PC-3 (cell line): ENCODE measurements at places on chromosomes 6 and 20.

DNA sequence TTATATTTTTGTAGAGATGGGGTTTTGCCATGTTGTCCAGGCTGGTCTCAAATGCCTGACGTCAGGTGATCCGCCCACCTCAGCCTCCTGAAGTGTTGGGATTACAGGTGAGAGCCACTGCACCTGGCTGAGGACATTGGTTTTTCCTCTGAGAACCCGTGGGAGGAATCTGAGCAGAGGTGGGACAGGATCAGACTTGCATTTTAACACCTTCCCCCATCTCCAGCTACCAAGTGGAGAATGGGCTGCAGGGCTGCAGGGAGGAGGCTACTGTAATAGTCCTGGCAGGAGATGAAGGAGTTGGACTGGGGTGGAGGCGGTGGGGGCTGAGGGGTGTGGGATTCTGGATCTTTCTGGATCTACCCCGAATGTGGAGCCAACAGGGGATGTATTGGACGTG, 24.5 kb downstream of the FAM110A start:
- no peak overlapping the region for H3K27ac ChIP-seq
- H3K4me3 ChIP-seq, result no peak overlapping the region
- no peaks in the 10 kb centered on the region for H3K27me3 ChIP-seq
- DNase-seq, result no peak
- H3K36me3 ChIP-seq, result no peaks in the 10 kb centered on the region

- H3K36me3 ChIP-seq, result peaks cover 10% of the 10 kb centered on the region; the same call in 1 of the 2 replicates
- peak; percentile 9 for DNase-seq
- H3K27ac ChIP-seq, result no peak overlapping the region
- no peak overlapping the region for H3K4me3 ChIP-seq
- no peaks in the 10 kb centered on the region for H3K27me3 ChIP-seq
Observed at GRCh38 chr6:160071805-160072690, 49.6 kb upstream of the SLC22A1 start.

DNA sequence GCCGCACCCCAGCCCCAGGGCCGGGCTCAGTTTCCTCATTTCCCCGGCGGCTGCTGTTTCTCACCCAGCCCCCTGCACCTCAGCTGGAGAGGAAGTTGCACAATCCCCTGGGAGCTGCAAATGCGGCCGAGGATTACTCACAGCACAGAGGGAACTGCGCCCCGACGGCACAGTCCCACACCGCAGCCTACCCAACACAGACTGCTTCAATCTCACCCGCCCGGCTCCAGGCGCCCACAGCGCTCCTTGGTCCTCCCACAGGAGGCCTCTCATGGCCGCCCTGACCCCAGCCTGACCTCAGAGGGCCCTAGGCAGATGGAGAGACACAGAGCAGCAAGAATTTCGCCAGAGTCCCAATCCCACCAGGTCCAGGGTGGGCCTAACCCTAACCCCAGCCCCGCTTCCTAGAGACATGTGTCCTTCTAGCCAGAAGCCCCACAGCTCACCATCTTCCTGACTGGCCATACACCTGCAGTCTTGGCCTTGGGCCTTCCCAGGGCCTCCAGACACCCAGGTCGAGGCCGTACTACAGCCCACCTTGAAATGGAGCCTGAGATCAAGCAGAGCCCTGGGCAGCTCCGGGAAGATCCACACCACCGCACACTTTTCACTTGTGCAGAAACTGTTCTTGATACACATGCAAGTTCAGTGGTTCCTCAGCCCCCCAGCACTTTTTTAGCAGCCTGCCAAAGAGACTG, 11.7 kb downstream of the TFEB start:
- no peaks in the 10 kb centered on the region for H3K27me3 ChIP-seq
- H3K27ac ChIP-seq, result no peak overlapping the region
- H3K36me3 ChIP-seq, result no peaks in the 10 kb centered on the region
- peak; percentile 47 for DNase-seq
- no peak overlapping the region for H3K4me3 ChIP-seq

DNA sequence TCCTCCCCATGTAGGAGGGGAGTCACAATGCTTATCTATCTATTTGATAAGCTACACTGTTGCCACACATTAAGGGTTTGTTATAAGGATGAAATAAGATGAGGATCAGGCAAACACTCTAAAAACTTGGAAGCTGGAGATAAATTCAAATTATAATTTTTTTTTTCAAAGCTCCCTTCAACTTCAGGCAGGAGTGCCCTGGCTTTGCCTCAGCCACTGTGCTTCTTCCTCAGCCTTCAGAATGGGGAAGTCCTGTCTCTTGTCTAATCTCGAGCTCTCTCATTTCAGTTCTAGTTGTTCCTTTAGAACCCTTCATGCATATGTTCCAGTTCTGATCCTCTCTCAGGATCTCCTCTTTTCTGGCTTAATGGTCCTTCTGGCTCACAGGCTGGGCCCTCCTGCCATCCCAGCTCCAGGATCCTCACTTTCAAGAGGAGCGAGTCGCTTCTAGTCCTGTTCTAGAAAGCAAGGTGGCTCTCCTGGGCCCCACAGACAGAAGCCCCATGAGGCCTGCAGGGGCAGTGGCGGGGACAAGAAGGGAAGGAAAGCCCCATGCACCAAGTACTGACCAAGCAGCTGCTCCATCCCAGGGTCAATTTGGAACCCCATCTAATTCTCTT, 164.3 kb downstream of the VEGFA start:
- no peak for DNase-seq
- no peak overlapping the region for H3K4me3 ChIP-seq
- no peaks in the 10 kb centered on the region for H3K27me3 ChIP-seq

DNA sequence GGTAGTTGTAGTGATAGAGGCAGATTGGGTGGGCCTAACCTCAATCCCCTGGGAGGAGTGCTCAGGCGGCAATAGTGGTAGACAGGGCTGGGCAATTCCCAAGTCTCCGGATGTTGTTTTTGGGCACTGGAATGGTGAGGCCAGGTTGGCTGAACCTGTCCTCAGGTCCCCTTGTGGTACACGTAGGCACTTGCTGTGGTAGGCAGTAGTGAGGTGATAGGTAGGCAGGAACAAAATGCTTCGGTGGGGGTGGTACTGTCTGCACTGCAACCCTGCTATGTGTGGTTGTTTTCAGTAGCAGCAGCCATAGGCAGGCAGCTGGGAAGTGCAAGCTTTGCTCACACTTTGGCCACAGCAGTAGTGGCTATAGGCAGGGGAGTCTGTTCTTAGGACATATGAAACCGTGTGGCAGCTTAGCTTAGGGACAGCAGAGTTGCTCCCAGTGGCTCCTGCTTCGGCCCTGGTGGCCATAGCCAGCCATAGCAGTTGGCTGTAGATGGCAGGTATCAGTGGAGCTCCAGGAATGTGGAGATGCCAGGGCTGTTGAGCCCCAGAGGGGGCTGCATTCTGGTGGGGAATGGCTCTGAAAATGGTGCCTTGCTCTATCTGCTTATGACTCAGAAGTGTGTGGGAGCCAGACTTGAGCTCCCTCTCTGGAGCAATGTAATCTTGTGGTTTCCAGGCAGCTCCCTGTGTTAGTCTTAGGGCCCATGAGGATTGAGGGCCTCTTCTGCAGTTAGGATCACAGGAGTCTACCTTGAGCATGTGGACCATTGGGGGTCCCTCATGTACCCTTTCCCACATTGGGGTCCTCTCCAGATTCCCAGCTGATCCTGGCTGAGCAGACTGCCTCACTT, 241.8 kb upstream of the BMP2 start:
- no peak overlapping the region for H3K4me3 ChIP-seq
- DNase-seq, result no peak
- no peaks in the 10 kb centered on the region for H3K27me3 ChIP-seq
- peaks cover 2% of the 10 kb centered on the region; the same call in 1 of the 2 replicates for H3K36me3 ChIP-seq

DNA sequence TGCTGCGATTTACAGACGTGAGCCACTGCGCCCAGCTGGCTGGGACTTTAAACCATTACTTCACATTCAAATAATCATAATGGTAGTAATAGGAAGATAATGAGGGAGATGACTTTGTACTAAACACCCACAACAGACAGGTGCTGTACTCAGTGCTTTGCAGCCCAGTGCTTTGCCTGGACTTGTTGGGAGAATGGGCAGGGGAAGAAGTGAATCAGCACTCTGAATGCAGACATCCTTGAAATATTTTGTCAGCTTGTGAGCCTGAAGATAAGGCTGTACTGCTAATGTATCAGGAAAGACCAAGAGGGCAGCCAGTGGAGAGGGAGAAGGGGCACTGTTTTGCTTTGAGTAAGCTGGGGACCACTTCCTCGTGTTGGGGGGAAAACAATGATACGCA, 17.4 kb downstream of the NKX2-2 start:
- H3K27ac ChIP-seq, result no peak overlapping the region
- no peak overlapping the region for H3K4me3 ChIP-seq
- H3K4me1 ChIP-seq, result no peaks in the 10 kb centered on the region
- H3K36me3 ChIP-seq, result no peaks in the 10 kb centered on the region
- peaks cover 44% of the 10 kb centered on the region for H3K27me3 ChIP-seq

DNA sequence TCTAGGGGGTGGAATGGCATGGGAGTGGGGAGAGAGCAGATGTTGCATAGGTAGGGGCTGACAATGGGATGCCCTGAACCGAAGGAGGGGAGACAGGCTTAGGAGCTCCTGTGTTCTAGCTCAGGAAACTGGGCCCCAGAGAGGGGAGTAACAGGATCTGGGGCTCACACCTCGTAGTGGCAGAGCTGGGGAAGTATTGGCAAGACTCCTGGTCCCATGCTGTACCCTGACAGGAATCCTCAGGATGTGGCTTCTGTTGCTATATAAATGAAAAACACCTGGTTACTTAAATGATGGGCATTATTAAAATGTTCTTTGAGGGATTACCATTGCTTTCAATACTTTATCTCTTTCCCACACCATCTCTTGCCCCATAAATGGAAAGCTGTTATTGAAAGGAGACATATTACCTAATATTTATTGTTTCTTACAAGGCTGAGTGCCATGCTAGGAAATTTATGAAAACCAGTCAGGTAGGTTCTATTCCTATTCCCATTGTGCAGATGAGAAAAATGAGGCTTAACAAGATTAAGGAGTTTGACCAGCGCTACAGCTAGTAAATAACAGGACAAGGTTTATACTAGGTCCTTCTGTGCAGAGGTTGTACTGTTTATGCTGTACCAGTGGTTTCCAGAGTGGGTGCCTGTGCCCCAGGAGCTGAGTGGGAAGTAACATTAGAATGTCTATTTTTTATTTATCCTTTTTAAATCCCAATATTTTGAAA, 35.3 kb upstream of the TCP11 start:
- peaks cover 48% of the 10 kb centered on the region for H3K4me1 ChIP-seq
- no peaks in the 10 kb centered on the region for H3K36me3 ChIP-seq
- 0 out of 2 replicates have a peak overlapping the region, but pooled peaks have one; percentile 65 for H3K27ac ChIP-seq
- H3K27me3 ChIP-seq, result no peaks in the 10 kb centered on the region
- DNase-seq, result no peak
